Naive thymus-derived CD4-positive, alpha-beta T cell (primary cell): ENCODE measurements at places on chromosomes 2 and 18. TPM values are rescaled to one million over a fixed set of nuclear protein-coding genes. Genes with fewer than 3 reads are reported as not detected.

Gene MOGAT1
- not detected for total RNA-seq

Gene KIF3C
- 6.1 TPM for total RNA-seq

Gene TUBA3E
- total RNA-seq = not detected

Gene AQP12B
- not detected in 2 replicates for total RNA-seq

Gene CNRIP1
- not detected for total RNA-seq

Gene COBLL1
- total RNA-seq = 2.8 TPM

Gene TUBB8B
- not detected for total RNA-seq

- H3K4me3 ChIP-seq = no peak overlapping the region
- H3K27me3 ChIP-seq = no peaks in the 10 kb centered on the region
- no peaks in the 10 kb centered on the region for H3K4me1 ChIP-seq
- H3K36me3 ChIP-seq = no peaks in the 10 kb centered on the region
- no peak overlapping the region for H3K27ac ChIP-seq
- DNase-seq = no peak
Observed at GRCh38 chr2:238771639-238772038, 76.2 kb upstream of the TWIST2 start.

DNA sequence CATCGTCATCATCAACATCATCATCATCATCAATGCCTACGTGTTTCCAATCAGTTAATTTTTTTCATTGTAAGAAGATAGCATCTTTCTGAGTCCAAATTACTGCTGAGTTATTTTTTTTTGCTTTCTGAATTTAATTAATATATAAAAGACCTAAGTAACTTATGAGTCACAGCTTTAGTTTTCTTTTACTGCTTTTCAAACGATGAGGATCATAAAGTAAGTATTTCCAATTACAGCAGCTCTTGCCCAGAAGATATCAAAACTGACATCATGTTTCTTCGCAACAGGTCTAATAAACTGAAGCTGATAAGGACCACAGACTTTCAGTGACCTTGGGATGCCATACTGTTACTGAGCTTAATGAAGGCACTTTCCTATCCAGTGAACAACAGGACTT is 442.2 kb downstream of the DSEL start:
- H3K4me3 ChIP-seq = no peak overlapping the region
- H3K36me3 ChIP-seq = no peaks in the 10 kb centered on the region
- DNase-seq = no peak
- no peaks in the 10 kb centered on the region for H3K27me3 ChIP-seq
- H3K27ac ChIP-seq = no peak overlapping the region

DNA sequence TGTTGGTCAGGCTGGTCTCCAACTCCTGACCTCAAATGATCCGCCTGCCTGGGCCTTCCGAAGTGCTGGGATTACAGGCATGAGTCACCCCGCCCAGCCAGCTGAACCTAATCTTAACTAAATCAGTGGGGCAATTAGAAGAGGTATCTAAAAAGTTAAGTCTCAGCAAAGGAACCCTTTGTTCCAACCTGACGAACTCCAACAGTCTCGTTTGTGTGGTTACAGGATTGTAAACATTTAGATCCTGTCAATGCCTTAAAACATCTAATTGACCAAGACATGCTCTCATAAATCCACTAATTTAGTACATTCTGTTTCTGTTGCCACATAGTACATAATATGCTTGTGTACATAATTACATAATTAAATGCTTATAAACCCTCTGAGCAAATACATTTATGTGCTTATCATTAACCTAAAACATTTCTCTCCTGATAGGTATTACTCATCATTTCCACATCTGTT is 31.1 kb upstream of the STK39 start:
- no peak overlapping the region for H3K27ac ChIP-seq
- no peak overlapping the region for H3K4me3 ChIP-seq
- no peaks in the 10 kb centered on the region for H3K27me3 ChIP-seq
- no peak for DNase-seq
- no peaks in the 10 kb centered on the region for H3K4me1 ChIP-seq

- no peaks in the 10 kb centered on the region for H3K4me1 ChIP-seq
- no peak for DNase-seq
- H3K27ac ChIP-seq = no peak overlapping the region
Observed at GRCh38 chr2:132448771-132449170, 32.2 kb downstream of the GPR39 start.

GRCh38 chr2:190443778-190444481 is 35.8 kb downstream of the MFSD6 start:
- no peak for DNase-seq
- H3K4me3 ChIP-seq = no peak overlapping the region
- no peaks in the 10 kb centered on the region for H3K27me3 ChIP-seq
- no peak overlapping the region for H3K27ac ChIP-seq

- H3K4me3 ChIP-seq = no peak overlapping the region
- H3K27me3 ChIP-seq = no peaks in the 10 kb centered on the region
- peaks cover 39% of the 10 kb centered on the region for H3K36me3 ChIP-seq
- H3K4me1 ChIP-seq = no peaks in the 10 kb centered on the region
Observed at GRCh38 chr2:131122496-131122895, 17.4 kb downstream of the PLEKHB2 start.

DNA sequence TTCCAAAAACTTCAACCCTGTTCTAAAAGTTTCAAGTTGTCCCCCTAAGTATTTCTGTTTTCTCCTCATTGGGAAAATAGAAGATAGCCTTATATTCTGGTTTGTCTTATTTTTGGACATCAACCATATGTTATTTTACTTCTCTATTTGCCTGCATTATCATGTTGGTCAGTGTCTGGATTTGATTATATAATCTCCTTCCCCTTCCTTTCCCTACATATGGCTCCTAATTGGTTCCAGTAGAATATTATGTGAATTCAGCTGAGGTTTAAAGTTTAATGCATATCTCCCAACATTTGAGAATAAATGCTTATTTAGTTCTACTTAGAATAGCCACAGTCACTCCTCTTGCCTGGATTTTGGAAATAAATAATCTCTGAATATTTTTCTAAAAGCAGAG is 66.9 kb downstream of the OXER1 start:
- H3K4me1 ChIP-seq = no peaks in the 10 kb centered on the region
- no peak overlapping the region for H3K27ac ChIP-seq
- no peaks in the 10 kb centered on the region for H3K36me3 ChIP-seq
- no peaks in the 10 kb centered on the region for H3K27me3 ChIP-seq
